ENCODE measurements at places on chromosomes 5 and 9.
A peak's percentile ranks its signal among the peaks of the same experiment; 100 is the strongest.

GRCh38 chr9:113492343-113493202 lies 29.0 kb downstream of the RGS3 start:
- peak; percentile 5 for DNase-seq

- DNase-seq: no peak
These were observed 63.5 kb upstream of the PHYKPL start for GRCh38 chr5:178296066-178296465.

DNA sequence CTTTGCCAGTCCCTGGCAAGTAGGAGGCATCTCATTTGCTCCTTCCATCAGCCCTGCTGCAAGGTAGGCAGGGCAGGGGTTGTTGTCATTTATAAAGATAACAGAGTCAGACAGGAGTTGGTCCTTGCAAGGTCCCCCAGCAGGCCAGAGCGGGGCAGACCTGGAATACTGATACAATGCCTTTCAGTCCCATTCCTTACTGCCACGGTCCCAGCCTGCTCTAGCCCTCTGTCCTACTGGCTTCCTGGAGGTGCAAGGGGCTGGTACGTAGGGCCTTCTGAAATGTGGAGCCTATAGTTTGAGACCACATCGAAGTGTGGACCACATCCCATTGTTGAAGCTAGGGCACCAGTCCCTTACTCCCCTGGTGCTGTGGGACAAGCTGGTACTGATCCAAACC lies 42.8 kb upstream of the PITX1 start:
- no peak for DNase-seq

- DNase-seq: peak; percentile 55
These were observed 43.2 kb upstream of the IER5L start for GRCh38 chr9:129221233-129221632.

DNA sequence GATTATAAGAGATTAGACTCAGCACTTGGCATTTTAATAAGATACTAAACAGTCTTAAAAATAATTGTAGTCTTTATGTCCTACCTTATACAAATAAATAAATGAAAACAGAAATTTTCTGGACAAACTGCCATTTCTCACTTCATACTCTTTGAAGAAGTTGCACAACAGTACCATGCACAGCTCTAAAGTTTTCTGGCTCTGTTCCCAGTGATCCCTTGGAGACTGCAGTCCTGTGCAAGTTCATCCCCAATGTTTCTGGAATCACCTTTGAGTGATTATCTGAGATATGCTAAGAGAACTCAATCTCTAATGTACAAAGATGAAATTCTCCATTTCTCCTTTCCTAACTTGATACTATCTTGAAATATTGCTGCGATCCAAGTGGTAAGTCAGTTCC lies 330.4 kb upstream of the EDIL3 start:
- no peak for DNase-seq

DNA sequence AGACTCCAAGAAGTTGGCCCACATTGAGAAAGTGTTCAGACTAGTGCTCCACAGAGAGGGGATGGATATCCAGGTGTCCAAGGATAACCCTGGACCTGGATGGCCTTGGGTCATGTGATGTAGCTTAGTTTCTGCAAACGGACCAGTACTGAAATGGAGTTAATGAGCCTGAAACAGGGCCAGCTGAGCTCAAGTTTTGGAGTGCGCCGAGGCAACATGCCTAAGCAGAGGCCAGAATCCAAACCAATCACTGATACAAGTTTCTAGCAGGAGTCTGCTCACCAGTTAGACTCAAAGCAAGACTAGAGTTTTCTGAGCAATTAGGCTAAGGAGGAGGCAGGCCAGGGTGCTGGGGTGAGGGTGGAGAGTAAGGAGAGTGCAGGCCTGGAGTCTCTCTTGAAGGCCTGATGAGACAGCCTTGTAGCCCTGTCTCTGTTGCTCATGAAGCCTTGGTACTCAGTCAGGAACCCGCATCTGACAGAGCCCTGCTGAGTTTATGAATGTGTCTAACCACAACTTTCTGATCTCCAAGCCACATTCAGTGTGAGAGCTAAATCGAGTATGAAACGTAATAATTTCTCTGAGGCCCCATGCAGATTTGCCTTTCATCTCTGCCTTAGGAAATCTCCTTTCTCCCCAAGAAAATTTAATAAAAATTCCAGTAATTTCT lies 68.9 kb upstream of the EQTN start:
- peak; percentile 73 for DNase-seq

GRCh38 chr5:102893942-102894341 lies 138.8 kb downstream of the PAM start:
- no peak for DNase-seq

- DNase-seq: peak; percentile 3
These were observed 172.8 kb downstream of the COL23A1 start for GRCh38 chr5:178417391-178417811.

DNA sequence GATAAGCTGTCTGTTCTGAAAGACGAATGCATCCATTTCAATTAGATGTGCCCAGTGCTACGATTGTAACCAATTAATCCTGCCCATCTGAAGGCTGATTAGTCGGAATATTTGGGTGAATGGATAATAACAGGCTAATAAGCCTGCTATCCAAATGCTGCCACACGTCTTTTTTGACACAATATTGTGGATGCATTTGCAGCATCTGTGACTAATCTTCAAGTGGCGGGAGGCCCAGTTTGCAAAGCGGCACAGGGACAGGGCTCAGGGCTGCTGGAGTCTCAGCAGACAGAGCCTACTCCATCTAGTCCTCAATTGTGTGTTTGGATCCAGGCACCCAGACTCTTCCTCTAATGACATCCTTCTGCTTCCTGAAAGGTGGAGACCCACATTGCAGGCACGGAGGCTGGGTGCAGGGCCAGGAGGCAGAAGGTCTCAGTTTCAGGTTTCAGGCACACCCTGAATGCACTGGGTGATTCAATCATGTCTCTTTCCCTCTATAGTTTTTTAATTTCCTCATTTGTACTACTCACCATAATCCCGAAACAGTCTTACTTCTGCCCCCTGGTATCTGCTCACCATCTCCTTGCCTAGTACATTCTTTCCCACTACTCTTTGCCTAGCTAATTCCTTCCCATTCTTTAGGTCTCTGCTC lies 169.6 kb downstream of the ASTN2 start:
- no peak for DNase-seq

- no peak for DNase-seq
These were observed 31.9 kb upstream of the TBC1D2 start for GRCh38 chr9:98287384-98287783.

- DNase-seq: no peak
These were observed 18.6 kb downstream of the IRX2 start for GRCh38 chr5:2732850-2733249.

- DNase-seq: no peak
These were observed 138.7 kb downstream of the RAPGEF6 start for GRCh38 chr5:131496400-131496713.

GRCh38 chr5:69431424-69432303 lies 16.7 kb downstream of the MARVELD2 start:
- no peak for DNase-seq

DNA sequence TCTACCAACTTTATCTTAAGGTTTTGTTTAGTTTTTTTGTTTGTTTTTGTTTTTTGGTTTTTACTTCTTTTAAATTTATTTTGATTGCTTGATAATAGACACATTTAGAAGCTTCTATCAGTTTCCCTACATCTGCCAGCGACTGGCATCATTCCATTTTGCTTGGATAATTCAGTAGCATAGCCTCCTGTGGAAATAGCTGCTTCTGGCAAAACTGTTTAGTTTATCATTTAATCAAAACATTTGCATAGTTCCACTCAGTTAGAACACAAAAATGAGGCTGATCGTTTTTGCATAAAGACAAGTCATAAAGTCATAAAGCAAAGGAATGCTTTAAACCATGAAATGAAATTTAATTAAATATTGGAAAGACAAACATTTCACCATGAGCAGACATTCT lies 133.7 kb upstream of the NFIL3 start:
- no peak for DNase-seq

- peak; percentile 87 for DNase-seq
These were observed 53.0 kb downstream of the NUP214 start for GRCh38 chr9:131178382-131178781.

DNA sequence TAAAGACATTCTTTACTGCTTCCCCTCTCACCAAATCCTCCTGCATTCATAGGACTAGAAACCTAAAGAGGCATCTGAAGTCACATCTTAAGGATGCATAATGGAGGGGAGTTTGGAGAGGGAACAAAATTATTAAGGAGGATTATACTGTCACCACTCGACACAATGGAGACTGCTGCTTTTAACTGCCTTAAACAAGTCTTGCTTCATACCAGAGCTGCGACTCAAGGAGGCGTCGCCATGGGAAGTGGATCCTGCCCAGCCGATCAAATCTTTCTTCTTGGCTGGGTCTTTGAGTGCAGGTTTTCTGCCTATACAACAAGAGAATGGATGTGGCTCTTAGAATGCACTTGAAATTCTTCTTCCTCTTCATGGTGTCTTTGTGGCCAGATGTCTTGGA lies 66.7 kb upstream of the FOXE1 start:
- DNase-seq: no peak

DNA sequence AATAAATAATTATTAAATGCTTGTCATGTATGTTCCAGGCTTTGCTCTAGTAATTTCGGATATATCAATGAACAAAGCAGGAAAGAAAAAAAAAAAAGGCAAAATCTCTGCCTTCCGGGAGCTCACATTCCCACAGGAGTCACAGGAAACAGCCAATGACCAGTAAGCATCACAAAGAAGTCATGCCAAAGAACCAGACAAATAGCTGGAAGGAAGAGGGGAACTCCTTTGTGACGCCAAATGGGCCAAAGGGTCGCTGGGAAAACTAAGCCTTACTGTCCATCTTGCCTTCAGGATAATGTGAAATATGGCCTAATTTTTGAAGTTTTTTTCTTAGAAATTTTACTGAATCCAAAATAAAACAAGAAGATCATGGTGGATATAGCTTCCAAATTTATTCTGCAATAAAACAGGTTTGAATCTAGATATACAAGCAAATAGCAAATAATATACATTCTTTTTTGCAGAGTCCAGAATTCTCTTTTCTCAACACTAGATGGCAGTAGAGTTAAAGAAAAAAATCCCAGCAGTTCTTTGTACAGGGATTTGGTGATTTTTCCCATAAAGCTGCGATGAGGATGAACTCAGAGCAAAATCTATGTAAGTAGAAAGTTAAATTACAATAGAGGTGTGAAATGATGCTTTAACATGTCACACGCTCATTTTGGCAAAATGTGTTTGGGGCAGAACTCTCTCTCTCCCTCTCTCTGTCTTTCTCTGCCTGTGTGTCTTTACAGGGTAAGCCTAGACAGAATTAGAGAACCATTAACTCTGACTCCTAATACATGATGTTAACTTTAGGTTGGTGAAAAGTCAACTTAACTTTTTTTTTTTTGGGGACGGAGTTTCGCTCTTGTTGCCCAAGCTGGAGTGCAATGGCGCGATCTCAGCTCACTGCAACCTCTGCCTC lies 60.0 kb upstream of the TUT7 start:
- DNase-seq: no peak

- DNase-seq: no peak
These were observed 33.2 kb upstream of the LIFR start for GRCh38 chr5:38589629-38590028.

DNA sequence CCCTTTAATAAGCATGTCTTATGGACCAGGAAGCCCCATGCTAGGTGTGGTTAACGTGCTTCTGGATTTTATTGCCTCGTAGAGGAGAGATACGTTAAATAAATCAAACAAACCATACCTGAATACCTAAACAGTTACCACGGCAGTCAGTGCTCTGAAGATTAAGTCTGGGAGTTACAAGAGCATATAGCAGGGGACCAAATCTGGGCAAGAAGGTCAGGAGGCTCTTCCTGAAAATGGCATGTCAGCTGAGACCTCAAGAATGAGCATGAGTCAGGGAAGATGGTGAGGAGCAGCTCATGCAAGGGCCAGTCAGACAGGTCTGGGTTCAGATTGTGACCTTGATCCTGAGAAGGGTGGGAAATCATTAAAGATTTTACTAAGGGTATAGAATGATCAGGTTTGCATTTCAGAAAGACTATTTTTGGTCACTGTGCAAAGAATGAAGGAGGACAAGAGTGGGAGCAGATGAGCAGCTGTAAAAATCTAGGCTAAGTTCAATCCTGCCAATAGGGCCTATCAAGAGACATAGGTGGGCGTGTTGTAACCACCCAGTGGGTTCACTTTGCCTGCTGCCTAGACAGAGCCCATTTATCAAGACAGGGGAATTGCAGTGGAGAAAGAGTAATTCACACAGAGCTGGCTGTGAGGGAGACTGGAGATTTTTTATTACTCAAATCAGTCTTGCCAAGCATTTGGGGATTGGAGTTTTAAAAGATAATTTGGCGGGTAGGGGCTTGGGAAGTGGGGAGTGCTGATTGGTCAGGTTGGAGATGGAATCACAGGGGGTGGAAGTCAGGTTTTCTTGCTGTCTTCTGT lies 4.8 kb upstream of the ZNF366 start:
- DNase-seq: no peak

GRCh38 chr9:106775960-106776359 lies 87.0 kb upstream of the ZNF462 start:
- no peak for DNase-seq

DNA sequence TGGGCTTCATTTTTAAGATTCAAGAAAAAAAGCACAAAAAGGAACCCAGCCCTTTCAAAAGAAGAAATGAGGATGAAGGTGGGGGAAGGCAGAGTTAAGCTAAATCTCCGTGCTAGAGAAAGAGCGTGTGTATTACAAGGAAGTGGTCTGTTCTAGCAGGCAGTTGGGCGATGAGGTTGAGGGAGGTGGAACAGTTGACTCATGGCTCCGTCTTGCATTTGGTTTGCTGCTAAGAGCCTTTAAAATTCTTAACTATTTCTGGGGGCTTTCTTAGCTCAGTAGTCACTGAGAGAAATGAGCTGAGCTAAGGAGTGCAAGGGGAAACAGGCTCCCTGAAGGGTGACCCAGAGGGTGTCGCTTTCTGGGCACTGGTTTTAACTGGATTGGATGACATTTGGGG lies 117.4 kb downstream of the GCNT1 start:
- peak; percentile 62 for DNase-seq

GRCh38 chr5:170475294-170476000 lies 28.4 kb upstream of the KCNIP1 start:
- no peak for DNase-seq

- DNase-seq: peak; percentile 47
These were observed at the start of gene IL11RA for GRCh38 chr9:34651876-34652601. Gene IL11RA (plus strand): TSS chr9:34652185. CDS start chr9:34655218, 3,033 bp downstream.

DNA sequence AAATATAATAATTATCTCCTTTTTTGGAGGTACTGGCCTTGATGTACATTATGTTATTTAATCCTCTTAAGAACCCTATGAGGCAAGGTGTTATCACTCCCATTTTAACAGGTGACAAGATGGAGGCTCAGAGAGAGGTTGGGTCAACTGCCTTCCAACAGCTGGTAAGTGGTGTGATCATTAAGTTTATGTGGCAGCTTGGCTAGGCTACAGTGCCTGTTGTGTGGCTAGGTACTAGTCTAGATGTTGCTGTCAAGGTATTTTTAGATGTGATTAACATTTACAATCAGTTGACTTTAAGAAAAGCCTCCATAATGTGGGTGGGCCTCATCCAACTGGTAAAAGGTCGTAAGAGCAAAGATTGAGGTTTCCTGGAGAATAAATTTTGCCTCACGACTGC lies 21.5 kb downstream of the FABP6 start:
- DNase-seq: no peak

GRCh38 chr5:14729448-14730385 lies 65.2 kb downstream of the OTULIN start:
- DNase-seq: peak; percentile 17

All from activated naive CD4-positive, alpha-beta T cell treated with anti-CD3 and anti-CD28 coated beads, Interleukin-2, amount 10 ng/mL, durations not matched to agents 7 days and 5 days (primary cell).